ENCODE measurements at places on chromosomes 7 and 10. TPM values are rescaled to one million over a fixed set of nuclear protein-coding genes. Genes with fewer than 3 reads are reported as not detected.

ADARB2 gene
- not detected for total RNA-seq

TLX1 gene
- not detected for total RNA-seq

ADRB1 gene
- total RNA-seq, result 2.3 TPM

VSTM2A gene
- total RNA-seq, result not detected

ABCB8 gene
- 52.4 TPM for total RNA-seq

SPDYE2 gene
- not detected for total RNA-seq

DDC gene
- not detected for total RNA-seq

DNAJC1 gene
- total RNA-seq, result 26.5 TPM

CUBN gene
- 1.1 TPM for total RNA-seq

GRCh38 chr7:13457790-13458189 is 531.7 kb downstream of the ETV1 start:
- DNase-seq, result no peak

DNA sequence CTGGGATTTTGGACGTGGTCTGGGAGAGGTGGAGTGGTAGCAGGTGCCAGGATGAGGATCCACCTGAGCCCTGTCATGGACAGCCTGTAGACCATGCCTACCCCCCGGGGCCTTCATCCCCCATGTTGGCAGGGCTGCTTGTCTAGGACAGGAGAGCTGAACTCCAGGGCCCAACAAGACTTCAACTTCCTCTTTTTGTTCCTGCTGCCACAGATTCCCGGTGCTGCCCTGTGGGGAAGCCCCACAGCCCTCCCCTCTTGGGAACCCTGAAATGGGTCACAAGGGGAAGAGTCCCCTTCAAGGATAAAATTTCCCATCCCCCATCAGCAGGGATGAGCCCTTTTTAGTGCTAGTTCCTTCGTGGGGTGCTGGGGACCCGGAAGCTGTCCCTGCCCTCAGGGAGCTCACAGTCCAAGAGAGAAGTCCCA is 1.3 kb upstream of the CUEDC2 start:
- DNase-seq, result no peak

DNA sequence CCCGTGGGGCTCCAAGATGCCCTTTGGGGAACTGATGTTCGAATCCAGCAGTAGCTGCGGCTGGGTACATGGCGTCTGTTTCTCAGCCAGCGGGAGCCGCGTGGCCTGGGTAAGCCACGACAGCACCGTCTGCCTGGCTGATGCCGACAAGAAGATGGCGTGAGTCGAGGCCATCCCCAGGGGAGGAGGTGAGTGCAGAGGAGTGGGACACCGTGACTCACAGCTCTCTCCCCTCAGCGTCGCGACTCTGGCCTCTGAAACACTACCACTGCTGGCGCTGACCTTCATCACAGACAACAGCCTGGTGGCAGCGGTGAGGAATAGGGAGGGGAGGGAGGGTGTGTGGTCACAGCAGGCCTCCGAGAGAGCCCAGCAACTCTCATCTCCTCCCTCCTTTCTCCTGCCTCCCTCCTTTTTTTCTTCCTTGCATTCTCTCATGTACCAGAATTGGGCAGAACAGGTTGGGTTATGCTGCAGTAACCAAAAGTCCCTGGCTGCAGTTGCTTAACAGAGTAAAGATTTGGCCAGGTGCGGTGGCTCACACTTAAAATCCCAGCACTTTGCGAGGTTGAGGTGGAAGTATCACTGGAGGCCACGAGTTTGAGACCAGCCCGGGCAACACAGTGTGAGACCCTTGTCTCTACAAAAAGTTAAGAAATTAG is 16.5 kb downstream of the ARPC1B start:
- no peak for DNase-seq

DNA sequence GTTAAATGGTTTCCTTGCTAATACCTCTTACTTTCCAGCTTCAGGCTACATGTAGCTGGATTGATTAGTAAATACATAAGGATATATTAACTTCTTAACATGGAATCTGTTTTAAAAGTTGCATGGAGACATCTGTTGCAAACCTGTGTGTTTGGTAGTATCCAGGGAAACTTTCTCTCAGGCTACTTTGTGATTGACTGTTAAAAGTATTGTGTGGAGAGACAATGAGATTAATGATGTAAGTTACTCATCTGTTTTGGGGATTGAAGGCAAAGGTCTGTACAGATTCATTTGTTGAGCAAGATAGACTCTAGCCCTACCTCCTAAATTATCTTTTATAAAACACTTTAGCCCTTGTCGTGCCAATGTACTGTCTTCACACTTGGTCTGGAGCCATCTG is 6.6 kb downstream of the CREB5 start:
- DNase-seq, result no peak

DNA sequence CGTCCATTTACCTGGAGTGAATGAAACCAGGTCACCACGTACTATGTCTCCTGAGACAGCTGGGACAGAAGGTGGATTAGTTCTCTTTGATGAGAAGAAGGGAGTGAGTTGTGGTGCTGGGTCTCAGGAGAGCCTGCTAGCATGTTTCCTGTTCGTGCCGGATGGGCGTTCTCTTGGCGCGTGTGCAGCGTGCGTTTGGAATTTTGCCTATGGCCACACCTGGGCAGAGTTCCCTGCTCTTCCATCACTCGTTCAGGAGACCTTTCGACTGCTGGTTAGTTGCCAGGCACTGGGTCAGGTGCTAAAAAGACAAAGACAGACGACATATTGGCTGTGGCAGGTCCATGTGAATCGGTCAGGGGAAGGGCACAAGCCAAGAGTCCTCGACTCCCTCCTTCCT is 90.3 kb downstream of the TRRAP start:
- no peak for DNase-seq

GRCh38 chr10:103197174-103197573 is 4.1 kb upstream of the NT5C2 start:
- peak; percentile 45 for DNase-seq

DNA sequence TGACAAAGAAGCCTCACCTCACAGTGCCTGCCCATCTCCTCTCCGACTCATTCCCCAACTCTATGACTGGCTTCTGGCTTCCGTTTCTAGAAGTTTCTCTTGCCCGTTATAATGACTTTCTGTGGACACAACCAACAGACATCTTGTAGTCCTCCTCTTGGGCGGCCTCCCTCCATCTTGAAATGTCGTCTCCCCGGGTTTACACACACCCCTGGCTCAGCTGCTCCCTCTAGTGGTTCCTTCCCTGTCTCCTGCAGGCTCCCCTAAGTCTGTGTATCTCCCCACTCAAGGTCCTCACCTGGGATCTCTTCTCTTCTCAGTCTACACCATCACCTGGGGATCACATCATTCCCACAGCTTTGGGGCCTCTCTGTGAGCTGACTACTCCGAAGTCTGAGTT is 123.4 kb upstream of the NEBL start:
- peak; percentile 42 for DNase-seq

DNA sequence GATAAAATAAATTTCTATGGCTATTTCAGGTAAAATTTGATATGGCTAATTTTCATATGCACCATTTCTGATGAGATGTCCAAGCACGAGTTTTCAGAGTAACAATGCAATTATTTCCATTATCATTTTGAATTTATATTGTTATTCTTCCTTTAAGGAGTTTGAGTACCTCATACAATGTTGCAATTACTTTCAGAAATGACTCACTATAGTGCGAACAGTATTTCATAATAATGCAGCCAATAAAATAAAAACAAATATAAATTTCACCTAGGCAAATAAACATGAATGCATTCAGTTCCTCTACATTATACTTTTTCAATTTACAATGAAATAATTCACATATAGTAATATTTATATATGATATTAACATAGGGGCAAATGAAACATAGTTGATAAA is 78.8 kb upstream of the LRRN3 start:
- DNase-seq, result no peak

DNA sequence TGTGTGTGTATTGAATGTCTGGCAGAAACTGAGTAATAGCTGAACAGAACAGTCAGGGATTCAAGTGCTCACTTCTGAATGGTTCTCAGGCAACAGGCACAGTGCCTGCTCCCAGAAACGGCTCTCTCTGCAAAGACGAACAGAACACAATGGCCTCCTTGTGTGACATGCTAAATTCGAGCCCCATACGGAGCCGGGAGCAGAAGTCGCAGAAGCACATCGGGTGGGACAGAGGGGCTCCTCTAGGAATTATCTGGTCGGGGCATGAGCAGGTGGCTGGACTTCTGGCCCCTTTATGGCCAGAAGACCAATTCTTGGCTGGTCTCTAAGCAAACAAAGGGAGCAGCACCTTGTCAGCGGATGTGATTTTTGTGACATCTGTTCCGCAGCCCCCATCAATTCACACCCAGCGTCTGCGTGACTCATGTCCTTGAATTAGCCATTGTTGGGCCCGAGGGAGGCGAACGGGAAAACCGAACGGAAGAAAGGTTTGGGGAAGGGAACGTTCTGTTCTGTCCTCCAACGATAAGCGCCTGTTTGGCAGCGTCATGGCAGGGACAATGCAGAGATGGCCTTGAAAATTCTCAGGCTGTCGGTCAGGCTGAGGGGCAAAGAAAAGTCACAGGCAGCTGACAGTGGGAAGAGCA is 47.3 kb upstream of the NPTX2 start:
- no peak for DNase-seq

- no peak for DNase-seq
These were observed 16.7 kb downstream of the P4HA1 start for GRCh38 chr10:73079779-73080541.

GRCh38 chr7:94243066-94243711 is 151.5 kb upstream of the COL1A2 start:
- DNase-seq, result no peak

- no peak for DNase-seq
These were observed 42.5 kb downstream of the CCDC71L start for GRCh38 chr7:106618480-106618879.

DNA sequence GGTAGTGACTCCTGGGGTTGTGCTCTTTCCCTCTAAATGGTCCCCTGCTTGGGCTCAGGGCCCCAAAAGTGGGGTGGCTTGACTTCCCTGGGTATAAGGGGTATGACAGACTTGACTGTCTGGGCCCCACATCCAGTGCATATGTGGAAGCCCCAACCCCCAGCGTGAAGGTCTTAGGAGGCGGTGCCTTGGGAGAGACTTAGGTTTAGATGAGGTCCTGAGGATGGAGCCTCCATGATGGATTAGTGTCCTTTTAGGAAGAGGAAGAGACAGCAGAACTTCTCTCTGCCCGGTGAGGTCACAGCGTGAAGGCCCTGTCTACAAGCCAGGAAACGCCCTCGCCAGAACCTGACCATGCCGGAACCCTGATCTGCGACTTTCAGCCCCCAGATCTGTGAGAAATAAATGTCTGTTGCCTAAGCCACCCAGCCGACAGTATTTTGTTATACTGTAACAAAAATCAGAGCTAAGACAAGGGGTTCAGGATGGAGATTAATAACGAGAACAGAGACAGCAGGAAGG is 23.8 kb downstream of the PODXL start:
- no peak for DNase-seq

GRCh38 chr10:78933828-78934531 is 134.8 kb upstream of the ZMIZ1 start:
- DNase-seq, result no peak

- no peak for DNase-seq
These were observed 70.6 kb upstream of the AUTS2 start for GRCh38 chr7:69527706-69528105.

- DNase-seq, result no peak
These were observed 34.8 kb upstream of the CHST15 start for GRCh38 chr10:124127965-124128810.

DNA sequence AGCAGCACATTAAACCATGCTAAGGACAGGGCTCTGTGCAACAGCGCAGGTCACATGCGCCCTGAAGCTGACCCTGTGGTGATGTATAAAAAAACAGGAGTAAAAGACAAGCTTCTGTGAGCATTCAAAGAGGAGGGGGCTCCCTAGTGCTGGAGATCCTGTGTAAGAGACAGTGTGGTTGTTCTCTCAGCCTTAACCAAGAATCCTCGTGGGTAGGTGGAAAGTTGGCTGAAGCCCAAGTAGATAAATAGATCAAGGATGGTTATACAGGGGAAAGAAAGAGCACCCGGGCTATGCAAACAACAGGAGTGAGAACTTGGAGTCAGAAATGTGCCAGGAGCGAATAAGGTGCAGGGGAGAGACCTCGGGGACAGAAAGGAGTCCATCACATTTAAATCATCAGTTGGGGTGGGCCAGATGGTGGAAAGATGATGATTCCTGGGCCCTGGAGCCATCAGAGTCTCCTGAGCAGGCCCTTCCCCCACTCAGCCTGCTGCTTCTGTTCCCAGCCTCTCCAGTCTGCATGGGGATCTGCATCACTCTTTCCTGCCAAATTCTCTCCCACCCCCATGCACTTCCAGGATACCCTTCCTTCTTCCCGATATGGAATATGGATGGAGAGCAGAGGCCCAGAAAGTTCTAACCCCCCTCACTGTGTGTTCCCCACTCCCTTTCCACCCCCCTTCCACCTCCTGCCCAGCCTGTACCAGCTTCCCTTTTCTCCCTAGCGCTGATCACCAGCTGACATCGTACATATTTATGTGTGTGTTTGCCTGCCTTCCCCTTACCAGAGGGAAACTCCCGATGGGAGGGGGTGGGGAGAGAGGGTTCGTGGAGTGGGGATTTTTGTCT is 78.1 kb upstream of the PRR15 start:
- DNase-seq, result no peak

DNA sequence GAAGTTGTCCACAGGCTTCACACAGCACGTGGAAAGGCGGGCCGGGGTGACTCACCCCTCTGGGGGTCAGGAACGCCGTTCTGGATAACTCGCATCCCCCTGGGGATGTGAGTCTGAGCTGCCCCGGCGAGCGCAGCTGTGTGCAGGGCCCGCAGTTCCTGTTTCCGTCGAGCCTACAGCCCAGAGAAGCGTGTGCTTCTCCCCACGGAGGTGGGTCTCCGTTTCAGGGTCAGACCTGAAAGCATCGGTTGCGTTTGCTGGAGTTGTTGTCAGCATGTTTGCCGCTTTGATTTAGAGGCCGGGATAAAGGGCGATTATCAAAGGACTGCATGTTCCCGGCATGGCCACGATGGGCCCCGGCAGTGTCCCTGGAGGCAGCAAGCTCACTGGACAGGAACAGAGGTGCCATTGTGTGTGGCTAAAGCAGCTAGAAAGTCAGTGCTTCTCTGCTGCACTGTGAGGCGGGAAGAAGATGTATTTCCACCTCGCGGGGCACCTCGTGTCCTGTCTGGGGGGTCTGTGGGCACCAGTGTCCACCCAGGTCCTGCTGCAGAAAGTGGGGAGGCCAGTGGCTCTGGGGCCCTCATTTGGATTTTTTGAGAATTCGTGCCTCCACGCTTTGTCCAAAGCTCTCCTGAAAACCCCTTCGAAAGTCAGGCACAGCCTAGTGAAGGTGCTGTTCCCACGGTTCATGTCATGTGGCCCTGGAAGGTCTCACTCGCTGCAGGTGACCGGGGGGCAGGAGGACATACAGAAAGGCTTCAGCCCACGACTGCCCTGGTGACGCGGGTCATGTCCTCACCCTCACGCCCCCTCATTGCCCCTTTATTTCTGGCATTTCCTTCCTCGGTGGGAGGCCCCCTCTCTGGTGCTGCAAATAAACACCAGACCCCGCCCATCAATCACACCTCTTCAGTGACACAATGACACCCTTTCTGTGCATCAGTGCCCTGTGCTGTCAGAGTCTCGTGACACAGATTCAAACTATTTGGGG is 27.4 kb upstream of the GDI2 start:
- no peak for DNase-seq

- DNase-seq, result no peak
These were observed 31.8 kb upstream of the AKR1B10 start for GRCh38 chr7:134495546-134495945.
